Stimulated activated CD8-positive, alpha-beta memory T cell treated with anti-CD3 and anti-CD28 coated beads, Interleukin-15, amount 100 ng/mL, for 48 hours (primary cell): ENCODE measurements at places on chromosomes 12 and 14.

DNA sequence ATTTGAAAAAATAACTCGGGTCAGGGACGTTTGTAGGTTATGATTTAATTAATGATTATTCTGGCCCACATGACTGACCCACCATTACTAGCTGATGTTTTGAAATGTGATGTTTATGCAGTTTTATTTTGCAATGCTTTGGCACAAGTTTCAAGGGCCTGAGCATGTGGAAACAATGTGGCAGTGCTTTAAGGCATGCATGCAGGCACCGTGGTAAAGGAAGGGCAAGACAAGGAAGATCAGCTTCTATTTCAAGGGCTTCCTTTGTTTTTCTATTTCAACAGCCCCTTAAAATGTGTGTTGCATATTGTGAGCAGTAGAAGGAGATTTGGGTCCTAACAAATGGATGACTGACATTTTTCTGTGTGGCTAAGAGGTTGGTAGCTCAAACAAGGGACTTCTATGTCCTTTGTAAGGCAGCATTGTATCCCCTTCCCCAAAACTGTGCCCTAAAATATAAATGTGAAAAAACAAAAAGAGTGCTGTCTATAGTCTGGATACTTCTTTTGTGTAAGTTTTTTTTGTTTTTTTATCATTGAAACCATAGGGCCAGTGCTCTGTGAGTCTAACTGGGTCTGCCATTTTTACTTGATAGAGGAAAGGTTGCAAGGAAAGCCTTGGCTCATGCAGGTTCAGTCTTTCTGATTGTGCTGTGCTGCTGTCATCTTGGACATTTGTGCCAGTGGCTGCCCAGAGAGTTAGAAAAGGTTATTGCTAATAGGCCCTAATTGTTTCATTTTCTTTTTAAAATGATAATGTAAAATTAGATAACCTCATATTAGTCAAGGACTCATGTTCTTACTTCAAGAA, 103.5 kb downstream of the FGD4 start:
- DNase-seq: no peak

DNA sequence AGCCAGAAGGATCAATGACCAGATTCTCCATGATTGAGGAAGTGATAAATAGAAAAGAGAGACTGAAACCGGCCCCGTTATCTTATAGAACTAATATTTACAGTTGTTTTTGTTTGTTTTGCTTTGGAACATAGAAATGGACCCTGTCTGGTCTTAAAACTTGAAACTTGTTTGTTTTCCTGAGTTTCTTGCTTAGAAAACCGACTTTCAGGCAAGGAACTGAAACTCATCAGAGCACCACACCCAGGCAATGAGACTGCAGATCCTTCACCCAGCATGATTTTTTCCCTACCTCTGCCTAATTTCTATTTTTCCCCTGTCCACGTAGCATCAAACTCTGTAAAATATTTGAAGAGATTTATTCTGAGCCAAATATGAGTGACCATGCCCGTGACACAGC, 10.6 kb upstream of the CLEC12A start:
- DNase-seq: no peak

GRCh38 chr14:51454351-51454750, 197.4 kb upstream of the FRMD6 start:
- no peak for DNase-seq

GRCh38 chr12:118326991-118327390, 45.7 kb downstream of the TAOK3 start:
- DNase-seq: no peak

DNA sequence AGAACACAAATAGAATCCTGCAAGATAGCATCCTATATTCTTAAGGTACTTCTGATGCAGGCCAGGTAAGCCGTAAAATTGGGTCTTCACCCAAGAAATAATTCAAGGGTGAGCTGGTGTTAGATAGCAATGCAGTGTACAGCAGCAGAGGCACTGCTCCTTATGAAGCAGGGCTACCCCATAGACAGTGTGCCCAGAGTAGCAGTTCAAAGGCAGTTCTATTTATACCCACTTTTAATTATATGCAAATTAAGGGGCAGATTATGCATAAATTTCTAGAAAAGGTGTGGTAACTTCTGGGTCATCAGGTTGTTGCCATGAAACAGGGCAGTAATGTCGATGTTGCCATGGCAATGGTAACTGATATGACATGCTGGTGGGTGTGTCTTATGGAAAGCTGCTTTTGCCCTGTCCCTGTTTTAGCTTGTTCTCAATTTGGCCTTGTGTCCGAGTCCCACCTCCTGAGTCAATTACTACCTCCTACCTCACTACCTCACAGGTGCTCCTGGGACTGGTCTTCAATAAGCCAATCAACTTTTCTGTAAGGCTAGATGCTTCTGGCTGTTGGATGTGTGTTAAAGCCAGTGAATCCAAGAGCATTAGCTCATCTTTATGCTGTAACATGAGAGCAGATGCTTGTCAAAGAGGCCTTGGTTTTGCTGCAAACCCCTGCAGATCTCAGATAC, 61.0 kb downstream of the PPM1A start:
- no peak for DNase-seq

- DNase-seq: no peak
Measured at GRCh38 chr12:10690906-10691305, 17.1 kb upstream of the STYK1 start.

GRCh38 chr12:3034067-3034750, 43.0 kb upstream of the TSPAN9 start:
- DNase-seq: peak; percentile 10

DNA sequence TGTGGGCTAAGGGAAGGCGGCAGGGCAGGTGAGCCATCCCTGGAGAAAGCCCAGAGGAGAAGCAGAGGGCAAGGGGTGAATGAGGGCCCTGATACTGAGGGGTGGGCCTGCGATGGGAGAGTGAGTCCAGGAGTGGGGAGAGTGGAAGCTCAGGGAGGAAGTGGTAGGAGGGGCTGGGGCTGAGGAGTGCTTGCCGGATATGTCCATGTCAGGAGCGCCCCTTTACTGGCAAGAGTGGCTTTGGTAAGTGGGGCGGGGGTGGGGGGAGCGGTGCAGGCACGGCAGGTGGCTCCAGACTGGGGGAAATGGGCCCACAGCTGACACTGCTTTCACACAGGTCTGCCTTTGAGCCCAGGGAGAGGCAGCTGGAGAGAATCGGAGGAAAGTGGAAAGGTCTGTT, 86.4 kb upstream of the GPR68 start:
- DNase-seq: no peak

GRCh38 chr12:34021071-34021470, 1.2 kb upstream of the ALG10 start:
- no peak for DNase-seq

GRCh38 chr12:34335819-34336262, 313.5 kb downstream of the ALG10 start:
- no peak for DNase-seq

DNA sequence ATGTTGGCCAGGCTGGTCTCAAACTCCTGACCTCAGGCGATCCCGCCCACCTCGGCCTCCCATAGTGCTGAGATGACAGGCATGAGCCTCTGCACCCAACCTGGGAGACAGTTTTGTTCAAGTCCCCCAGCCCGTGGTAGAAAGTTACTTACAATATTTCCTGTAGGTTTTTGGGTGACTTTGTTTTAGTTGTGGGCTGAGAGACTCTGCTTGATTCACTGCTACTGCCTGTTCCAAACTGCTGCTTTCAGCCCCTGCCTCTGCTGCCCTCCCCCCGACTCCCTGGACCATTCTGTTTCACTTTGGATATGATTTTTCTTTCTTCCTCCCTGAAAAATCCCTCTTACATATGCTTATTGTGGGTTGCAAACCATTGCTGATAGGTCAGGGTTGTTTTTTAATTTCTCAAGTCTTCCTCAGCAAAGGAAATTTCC, 13.4 kb upstream of the PCNX1 start:
- DNase-seq: no peak

GRCh38 chr14:23829736-23830471, 123.7 kb upstream of the DHRS4 start:
- DNase-seq: no peak

DNA sequence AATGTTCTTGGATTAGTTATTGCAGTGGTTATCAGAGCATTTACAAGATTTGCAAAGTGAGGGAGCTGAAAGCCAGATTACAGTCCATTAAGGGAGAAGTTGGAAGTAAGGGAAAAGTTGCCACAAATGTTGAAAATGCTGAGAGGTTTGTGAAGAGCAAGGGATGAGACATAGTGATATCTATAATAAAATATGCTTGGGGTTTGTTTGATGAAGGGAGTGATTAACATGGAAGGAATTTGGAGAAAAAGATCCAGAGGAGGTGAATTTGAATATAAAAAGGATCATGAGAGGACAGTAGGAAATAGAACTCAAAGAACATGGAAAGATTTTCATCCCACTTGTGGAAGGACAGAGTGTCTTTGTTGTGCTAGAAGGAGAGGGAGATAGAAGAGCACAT, 19.3 kb upstream of the CCER1 start:
- DNase-seq: no peak

DNA sequence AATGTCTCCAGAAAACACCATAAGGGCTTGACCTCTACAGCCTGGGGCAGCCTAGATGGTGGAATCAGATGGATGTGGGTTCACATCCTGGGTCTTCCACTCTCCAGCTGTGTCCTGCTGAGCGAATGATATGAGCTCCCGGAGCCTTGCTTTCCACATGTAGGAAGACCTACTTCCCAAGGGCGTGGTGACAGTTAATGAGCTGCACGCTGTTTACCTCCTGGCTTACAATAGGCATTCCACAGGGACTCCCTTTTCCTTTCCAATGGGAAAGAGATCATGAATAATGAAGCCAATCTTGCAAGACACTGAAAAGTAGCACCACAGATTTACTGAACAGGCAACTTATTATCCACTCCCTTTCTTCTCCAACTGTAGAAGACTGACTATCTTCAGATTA, 46.1 kb downstream of the TMTC1 start:
- DNase-seq: no peak

GRCh38 chr14:106872611-106873446, 1346.4 kb downstream of the TMEM121 start:
- peak; percentile 81 for DNase-seq

DNA sequence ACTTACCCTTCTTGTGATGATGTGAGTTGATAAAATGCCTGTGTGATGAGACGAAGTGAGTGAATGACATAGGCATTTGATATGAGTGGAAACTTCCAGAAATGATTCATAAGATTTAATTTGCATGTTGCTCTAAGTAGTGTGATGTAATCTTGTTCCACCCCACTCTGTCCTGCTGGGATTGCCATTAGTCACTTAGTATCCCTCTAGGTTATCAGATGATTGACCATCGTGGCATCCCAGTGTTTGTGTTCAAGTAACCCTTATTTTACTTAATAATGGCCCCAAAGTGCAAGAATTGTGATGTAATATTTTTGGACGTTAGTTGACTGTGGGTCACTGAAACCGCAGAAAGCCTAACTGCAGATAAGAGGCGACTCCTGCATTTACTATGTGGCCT, 214.4 kb upstream of the DIO2 start:
- DNase-seq: no peak

GRCh38 chr12:48286665-48287064, 64.1 kb downstream of the ZNF641 start:
- no peak for DNase-seq

GRCh38 chr12:38056701-38057689, 259.6 kb upstream of the ALG10B start:
- no peak for DNase-seq

- DNase-seq: no peak
Measured at GRCh38 chr12:89507015-89507824, 17.4 kb downstream of the GALNT4 start.

DNA sequence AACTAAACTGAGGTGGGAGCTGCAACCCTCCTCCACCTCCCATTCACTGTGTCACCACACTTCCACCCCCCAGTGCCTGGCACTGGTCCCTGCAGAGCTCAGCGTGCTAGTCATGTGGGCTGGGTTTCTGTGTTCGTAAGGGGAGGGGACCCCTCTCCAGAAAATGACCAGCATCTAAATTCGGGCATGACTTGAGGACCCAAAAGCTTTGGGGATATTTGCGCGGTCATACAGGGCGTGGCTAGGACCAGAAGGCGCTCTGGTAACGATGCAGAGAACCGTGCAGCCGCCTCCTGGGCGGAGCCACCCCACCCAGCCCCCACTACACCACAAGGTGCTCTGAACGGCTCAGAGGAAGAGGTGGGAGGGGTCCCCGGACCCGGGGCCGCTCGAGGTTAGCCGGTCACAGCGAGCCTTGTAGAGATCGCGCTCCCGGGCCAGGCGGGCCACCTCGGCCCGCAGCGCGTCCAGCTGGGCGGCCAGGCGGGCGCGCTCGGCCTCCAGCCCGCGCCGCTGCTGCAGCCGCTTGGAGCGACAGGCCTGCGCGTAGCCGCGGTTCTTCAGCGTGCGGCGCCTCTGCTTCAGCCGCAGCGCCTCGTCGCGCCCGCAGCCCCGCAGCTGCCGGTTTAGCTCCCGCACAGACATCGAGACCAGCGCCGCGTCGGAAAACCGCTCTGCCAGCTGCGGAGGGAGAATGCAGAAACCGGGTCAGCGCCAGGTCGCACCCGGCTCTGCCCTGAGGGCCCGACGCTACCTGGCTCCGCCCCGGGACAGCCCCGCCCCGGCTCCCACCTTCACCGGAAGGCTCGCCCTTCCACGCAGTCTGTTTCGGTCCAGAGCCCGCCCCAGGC, 9.8 kb downstream of the CPNE6 start:
- peak; percentile 59 for DNase-seq

DNA sequence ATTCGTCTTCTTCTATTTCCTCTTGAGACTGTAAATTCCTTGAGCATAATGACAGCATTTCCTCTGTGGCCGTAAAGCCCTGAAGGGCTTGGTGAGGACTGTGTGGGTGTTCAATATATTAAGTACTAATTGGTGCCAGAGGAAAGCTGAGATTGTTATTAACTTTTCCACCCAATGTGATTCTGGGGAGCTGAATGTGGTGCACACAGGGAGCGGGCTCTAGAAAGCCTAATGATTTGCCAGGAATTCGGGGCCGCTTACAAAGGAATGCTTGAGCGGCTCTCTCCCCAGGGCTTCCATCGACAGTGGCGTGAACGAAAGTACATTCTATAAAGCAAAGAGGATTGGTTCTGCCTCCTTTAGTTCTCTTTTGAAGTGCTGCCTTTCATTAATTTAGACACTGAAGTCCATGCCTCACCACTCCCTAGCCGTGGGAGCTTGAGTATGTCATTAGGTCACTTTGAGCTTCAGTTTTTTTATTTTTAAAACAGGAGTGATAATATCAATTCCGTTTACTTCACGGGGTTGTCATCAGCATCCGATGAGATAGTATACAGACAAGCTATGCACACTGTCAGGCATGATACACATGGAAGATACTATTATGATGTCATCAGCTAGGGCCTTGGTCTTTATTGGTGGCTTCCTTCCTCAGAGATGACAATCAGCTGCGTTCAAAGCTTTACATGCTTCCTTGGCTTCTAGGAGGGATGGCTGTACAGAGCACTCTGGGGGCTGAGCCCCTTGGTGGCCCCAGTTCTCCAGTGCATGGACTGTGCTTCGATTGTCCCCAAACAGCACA, 11.0 kb upstream of the GSG1 start:
- no peak for DNase-seq
